ENCODE measurements at places on chromosomes 6 and 20.

GRCh38 chr6:53369051-53369450 is 20.3 kb upstream of the ELOVL5 start:
- DNase-seq: no peak

DNA sequence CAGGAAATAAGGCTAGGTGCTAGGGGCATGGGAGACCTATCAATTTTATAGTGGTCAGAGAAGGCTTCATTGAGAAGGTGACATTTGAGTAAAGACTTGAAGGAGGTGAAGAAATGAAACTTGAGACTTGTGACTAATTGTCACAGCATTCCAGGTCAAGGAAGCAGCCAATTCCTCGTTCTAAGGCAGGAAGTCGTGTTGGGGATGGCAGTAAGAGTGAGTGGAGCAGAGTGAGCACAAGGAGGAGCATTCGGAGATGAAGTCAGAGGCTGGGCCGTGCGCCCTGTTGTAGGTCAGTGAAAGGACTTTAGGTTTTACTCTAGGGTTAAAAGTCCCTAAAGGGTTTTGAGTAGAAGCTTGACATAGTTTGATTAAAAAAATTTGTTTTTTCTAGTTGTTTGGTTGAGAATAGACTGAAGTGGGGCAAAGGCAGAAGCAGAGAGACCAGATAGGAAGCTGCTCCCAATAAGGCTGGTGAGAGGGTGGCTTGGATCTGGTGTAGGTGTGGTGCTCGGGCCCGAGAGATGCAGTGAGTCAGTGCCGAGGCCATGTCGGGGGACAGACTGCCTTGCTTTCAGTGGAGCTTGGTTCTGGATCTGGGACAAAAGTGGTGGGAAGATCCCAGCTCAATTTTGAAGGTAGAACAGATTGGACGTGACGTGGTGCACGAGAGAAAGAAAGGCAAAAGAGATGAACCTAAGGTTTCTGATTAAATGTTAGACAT is 2.6 kb upstream of the RSPH3 start:
- DNase-seq: no peak

- no peak for DNase-seq
Observed at GRCh38 chr6:64266351-64266821, 630.8 kb downstream of the PHF3 start.

GRCh38 chr6:30155520-30156261 is 5.3 kb downstream of the TRIM10 start:
- DNase-seq: no peak

GRCh38 chr20:64053841-64054661 is 4.6 kb upstream of the SOX18 start:
- DNase-seq: no peak

DNA sequence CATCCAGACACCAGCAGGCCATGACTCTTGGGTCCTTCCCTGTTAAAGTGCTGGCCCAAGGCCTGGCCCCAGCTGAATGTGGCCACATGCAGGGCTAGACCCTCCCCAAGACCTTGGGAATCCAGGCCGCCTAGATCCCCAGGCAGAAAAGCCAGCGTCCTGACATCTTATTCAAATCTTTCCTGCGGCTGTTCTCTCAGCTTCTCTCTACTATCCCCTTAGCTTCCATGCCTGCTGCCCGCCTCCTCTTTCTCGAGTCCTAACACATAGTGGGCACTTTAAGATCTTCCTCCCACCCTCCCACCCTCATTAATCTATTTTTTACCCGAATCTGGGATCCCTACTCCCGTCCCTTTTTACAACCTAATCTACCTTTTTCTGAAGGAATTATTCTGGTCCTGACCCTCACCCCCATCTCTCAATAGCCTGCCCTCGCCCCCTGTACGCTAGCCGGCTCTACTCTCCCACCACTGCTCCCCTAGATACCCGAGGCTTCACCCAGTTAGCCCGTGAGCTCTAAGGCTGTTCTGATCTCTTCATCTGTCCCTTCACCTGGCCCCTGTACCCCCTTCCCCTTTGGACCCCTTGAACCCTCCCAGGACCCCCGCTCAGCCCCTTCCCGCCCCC is at the start of gene CCHCR1:
TSS of gene CCHCR1 (minus strand) at position 290 of the 627 bp plus-strand sequence. CDS start at position 88, 202 bp downstream.
- no peak for DNase-seq

GRCh38 chr6:21265730-21266044 is 327.9 kb upstream of the SOX4 start:
- no peak for DNase-seq
